Hepatocyte (in vitro differentiated cells): ENCODE measurements at places on chromosomes 6 and 20. TPM values are rescaled to one million over a fixed set of nuclear protein-coding genes. Genes with fewer than 3 reads are reported as not detected.

The TSBP1 gene
- polyA plus RNA-seq: not detected in 2 replicates

The TLDC2 gene
- 0.68 and 1.2 TPM in 2 replicates for polyA plus RNA-seq

The HCRTR2 gene
- polyA plus RNA-seq: 0.18 and 0.35 TPM in 2 replicates

The HSPA12B gene
- polyA plus RNA-seq: 2.5 and 2.9 TPM in 2 replicates

The NOX3 gene
- not detected in 2 replicates for polyA plus RNA-seq

- DNase-seq: peak; percentile 86
Measured at GRCh38 chr6:151014404-151015100, 149.1 kb downstream of the MTHFD1L start.

GRCh38 chr6:142381845-142382378 is 80.1 kb downstream of the ADGRG6 start:
- DNase-seq: no peak

DNA sequence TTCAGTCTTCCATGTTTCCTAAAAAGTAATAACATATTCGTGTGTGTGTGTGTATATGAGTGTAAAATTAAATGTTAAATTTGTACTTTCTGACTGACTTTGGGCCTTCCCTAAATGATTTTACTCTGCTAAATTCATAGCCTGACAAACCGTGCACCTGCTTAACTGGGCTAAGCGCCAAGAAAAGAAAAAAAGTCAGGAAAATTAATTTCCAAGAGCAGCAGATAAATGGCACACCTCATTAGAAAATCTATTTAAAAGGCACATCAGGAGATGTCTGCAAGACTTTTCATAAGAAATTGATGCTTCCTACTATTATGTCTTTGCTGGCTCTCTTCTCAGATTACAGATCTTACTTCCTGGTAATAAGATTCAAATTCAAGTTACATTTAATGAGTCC is 72.4 kb downstream of the TRDN start:
- DNase-seq: no peak

GRCh38 chr6:74447013-74447412 is 751.0 kb downstream of the CD109 start:
- no peak for DNase-seq

- DNase-seq: no peak
Measured at GRCh38 chr6:16355238-16355637, 116.9 kb downstream of the GMPR start.

GRCh38 chr20:53735536-53736050 is 142.0 kb upstream of the ZNF217 start:
- peak; percentile 74 for DNase-seq

DNA sequence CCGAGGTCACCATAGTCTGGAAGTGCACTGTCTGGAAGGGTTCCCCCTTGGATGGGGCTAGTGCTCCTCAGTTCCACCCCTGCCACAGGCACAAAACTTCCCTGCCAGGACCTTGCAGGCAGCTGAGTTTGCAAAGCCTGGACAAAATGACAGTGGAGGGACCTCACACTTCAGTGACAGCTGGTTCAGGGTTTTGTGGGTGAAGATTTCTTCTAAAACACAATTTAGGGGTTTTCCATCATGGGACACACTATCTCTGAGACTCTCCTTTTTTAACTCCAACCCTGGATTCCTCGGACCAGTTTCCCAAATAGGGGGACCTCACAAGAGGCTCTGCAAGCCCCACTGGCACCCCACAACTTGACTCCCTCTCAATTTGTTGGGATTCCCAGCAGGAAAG is 33.6 kb upstream of the PREX1 start:
- no peak for DNase-seq

- DNase-seq: no peak
Measured at GRCh38 chr20:50318710-50319109, 128.1 kb downstream of the CEBPB start.

DNA sequence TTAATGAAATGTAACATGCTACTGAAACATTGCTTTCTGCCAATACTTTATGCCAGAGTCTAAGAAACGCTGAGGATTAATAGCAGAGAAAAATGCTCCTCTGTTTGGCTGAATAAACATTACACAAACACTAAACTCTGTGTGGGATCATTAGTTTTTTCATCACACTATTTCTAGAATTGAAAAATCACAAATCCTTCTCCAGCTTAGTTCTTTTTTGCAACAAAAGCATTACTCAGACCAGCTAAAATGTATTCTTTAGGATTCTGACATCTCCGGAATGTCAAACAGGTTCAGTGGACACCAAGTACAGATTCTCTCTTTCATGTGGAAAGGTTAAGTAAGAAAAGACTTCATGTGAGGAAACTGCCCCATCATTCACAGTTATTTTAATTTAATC is 226.9 kb downstream of the SIM1 start:
- no peak for DNase-seq

DNA sequence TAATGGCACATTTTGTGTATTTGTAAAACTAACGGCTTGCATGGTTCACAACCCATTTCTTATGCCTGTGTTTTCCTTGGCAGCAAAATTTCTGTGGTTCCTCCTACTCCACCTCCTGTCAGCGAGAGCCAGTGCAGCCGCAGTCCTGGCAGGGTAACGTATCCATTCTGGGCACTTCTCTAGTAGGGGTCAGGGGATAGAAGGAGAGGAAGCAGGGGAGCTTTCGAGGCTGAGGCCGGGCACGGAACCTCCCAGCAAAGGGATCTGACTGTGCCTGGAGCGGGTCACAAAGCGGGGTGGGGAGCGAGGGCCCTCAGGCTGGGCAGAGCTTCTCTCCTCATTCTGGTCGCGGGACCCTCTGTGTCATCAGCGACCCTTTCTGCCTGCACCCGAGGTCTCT is 58.4 kb downstream of the SYTL3 start:
- DNase-seq: peak; percentile 37

DNA sequence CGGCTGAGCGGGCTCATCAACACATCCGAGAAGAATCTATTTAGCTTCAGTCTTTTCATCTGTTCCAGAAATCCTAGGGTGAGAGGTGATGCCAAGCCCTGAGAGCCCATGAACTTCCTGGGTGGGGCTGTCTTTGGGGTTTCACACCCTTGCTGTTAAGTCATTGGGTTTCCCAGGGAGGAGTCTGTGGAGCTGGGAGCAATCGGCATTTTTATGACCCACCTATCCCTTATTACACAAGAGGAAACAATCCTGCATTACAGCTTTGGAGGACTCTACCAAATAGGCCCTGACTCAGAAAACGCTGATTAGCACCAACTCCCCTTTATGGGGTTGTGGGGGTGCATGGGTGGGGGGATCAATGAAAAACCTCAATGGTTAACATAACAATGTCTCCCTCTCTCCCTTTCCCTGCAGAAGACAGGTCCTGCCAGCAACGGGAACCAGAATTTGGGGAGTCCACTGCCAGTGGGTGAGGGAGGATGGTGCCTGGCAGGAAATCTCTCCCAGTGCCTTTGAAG is 46.3 kb downstream of the EZR start:
- peak; percentile 73 for DNase-seq

DNA sequence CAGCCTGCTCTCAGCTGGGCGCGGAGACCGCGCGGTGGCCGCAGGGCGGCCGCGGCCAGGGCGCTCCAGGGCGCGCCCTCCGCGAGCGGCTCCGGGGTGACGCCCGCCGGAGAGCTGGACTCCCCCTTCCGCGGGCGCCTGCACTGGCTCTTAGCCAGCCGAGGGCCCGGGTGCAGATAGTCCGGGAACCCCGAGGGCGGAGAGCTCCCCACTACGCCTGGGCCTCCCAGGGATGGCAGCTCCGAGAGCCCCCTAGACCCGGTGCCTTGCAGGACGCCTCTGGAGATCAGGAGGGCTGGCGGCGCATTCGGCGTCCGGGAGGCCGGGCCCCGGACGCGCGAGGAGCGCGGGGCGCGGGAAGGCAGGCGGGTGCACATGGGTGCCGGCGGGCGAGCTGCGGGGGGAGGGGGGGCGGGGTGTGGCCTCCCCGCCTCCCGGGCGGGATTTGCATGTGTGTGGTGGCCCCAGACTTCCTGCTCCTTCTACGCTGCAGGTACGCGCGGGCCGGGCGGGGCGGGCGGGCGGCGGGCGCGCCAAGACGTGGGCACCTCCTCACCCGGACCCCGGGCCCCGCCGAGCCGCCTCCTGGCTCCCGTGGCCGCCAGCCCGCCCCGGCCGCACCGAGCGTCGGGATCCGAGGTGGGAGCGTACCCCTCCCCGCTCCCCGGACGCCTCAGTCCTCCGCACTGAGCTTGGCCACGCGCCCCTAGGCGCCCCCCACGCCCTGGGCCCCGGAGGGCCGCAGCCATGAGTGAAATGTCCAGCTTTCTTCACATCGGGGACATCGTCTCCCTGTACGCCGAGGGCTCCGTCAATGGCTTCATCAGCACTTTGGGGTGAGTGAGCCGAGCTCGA is at the start of gene ITPR3:
TSS of gene ITPR3 (plus strand) at position 467 of the 855 bp plus-strand sequence. CDS start at position 748, 281 bp downstream.
- peak; percentile 78 for DNase-seq

DNA sequence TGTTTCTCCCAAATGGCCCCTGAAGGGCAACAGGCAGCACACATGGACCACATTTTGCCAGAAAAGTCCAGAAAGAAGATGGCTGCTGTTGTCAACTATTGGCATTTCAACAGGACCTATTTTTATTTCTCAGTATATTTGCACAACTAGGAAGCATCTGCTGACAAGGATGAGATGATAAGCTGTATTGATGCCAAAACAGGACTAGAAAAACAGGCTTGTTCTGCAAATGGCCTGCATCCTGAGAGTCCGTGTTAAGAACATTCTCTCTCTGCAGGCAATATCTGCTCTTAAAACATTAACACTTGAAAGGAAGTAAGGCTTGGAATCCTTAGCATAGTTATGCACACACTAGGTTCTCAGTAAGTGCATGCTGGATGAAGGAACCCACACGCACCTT is 283.7 kb downstream of the ESR1 start:
- DNase-seq: no peak

GRCh38 chr20:62228982-62229545 is 9.0 kb upstream of the HRH3 start:
- no peak for DNase-seq

DNA sequence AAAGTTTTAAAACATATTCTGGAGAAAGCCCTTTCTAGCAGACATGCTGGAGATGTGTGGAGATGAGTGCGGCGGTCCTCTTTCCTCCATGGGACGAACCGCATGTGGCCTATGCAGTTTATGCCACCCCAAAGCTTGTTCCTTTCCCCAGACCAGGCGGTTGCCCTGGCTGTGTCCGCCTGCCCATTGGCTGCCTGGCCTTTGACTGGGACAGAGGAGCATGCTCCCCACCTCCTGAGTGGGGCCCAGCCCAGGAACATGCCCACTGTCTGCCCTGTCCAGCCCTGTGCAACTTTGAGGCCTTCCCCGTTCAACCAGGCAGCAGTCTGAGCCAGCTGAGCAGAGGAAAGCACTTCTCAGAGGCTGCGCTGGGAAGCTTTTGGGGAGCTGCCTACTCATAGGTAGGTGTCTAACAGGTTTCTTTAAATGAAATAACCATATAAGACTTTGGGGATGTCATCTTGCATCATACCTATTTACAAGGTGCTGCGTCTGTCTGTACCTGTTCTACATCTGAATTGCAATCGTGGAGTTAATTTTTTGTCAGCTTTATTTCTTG is 20.6 kb downstream of the FOXC1 start:
- no peak for DNase-seq

DNA sequence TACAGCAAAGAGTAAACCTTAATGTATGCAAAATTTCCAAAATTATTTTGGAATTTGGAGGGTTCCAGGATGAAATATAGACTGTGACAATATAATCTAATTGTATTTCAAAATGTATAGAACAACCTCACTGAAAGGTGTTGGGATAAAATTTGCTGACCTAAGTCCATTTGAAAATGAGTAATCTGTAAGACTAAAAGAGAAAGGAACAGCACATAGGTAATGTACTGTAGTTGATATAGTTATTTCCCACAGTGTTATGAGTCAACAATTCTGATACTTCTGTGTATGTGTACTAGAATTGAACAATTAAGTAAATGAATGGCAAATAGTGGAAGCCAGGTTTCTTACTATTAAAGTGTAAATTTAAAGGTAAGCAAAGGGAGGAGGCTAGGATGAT is 23.8 kb upstream of the ELOVL4 start:
- no peak for DNase-seq

GRCh38 chr6:86331265-86331840 is 606.0 kb upstream of the HTR1E start:
- no peak for DNase-seq
